Daoy (cell line): ENCODE measurements at places on chromosomes 4 and X.

- no peak for DNase-seq
Observed at GRCh38 chrX:27242581-27242980, 220.6 kb downstream of the PPP4R3C start.

DNA sequence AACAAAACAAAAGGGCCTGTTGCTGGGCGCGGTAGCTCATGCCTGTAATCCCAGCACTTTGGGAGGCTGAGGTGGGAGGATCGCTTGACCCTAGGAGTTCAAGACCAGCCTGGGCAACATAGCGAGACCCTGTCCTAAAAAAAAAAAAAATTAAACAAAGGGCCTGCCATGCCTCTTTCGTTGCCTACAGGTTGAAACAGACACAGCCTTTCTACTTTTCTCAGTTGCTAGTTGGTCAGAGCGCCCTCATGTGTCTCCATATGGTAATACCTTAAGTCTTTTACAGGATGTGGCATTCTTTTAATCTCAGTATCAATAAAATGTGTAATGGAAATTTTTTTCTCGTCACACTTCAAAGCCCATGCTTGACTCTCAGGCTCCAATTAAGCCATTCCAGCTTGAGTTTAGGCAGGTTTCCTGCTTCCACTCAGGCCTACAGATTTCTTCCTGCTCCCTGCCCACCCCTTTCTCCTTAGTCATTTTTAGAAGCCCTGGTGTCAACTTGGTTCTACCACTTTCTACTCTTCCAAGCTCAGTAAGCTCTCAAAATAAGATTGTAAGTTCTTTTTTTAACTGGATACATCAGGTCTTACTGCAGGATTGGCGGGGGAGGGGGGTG is 4.6 kb upstream of the SOWAHD start:
- peak; percentile 30 for DNase-seq

- DNase-seq, result no peak
Observed at GRCh38 chr4:118798658-118799057, 37.3 kb downstream of the SEC24D start.

- peak; percentile 70 for DNase-seq
Observed at GRCh38 chrX:68842781-68843581, 14.2 kb downstream of the EFNB1 start.

DNA sequence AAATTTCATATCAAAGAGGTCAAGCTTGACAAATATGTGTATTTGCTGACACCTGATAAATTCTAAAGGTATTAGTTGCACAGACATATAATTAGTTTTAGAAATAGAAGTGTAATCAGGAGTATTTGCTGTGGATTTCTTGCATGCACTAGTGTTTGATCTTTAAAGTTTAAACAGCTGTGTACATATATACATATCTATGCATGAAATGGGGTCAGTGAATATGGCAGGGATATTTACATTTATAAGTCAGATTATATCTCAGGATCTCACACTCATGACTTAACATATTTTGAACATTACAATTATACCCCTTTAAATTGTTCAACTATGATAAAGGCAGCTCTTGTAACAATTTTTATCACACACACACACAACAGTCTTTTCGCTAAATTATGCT is 547.4 kb upstream of the ACTRT1 start:
- DNase-seq, result no peak

GRCh38 chr4:17583941-17584340 is 6.9 kb downstream of the LAP3 start:
- no peak for DNase-seq

- DNase-seq, result no peak
Observed at GRCh38 chr4:145730026-145730425, 50.1 kb downstream of the C4orf51 start.

- DNase-seq, result no peak
Observed at GRCh38 chrX:154114652-154115051, 17.1 kb upstream of the MECP2 start.

DNA sequence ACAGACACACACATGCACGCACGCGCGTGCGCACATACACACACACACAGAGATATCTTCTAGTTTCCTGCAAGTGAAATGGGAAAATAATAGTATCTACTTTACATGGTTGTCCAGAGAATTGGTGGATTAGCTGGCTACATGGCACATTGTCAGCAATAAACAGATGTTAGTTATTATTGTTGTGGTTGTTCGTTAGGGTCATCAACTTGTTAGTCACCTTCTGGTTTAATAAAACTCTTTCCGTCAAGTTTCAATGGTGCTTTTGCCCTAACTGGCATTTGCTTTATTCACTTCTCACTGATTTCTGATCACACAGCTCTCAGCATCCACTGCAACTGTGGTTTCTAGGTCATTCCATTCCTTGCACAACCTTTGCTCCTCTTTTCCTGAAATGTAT is 25.4 kb upstream of the RASL11B start:
- DNase-seq, result no peak

GRCh38 chr4:110632506-110633357 is 9.9 kb upstream of the PITX2 start:
- DNase-seq, result no peak

- peak; percentile 7 for DNase-seq
Observed at GRCh38 chr4:94304365-94304971, 38.2 kb downstream of the HPGDS start.

- no peak for DNase-seq
Observed at GRCh38 chr4:152996111-152996571, 60.0 kb downstream of the FHDC1 start.

GRCh38 chr4:140826701-140827027 is 70.5 kb upstream of the TBC1D9 start:
- no peak for DNase-seq

DNA sequence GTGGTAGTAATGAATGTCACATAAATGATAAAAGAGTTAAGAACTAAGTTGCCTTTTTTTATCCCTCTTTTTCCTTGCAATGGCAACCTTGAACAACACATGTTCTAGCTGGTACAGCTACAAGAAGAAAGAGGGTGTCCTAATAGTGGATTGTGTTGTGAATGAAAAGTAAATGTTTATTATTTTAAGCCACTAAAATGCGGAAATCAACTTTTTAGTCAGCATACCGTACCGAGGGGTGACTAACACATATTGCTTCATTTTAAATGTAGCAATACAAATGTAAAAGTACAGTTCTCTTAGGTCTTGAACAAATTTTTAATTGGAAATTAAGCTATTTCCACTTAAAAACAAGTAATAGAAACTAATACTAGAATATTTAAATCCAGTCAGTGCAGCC is 17.7 kb upstream of the AP1AR start:
- peak; percentile 14 for DNase-seq

DNA sequence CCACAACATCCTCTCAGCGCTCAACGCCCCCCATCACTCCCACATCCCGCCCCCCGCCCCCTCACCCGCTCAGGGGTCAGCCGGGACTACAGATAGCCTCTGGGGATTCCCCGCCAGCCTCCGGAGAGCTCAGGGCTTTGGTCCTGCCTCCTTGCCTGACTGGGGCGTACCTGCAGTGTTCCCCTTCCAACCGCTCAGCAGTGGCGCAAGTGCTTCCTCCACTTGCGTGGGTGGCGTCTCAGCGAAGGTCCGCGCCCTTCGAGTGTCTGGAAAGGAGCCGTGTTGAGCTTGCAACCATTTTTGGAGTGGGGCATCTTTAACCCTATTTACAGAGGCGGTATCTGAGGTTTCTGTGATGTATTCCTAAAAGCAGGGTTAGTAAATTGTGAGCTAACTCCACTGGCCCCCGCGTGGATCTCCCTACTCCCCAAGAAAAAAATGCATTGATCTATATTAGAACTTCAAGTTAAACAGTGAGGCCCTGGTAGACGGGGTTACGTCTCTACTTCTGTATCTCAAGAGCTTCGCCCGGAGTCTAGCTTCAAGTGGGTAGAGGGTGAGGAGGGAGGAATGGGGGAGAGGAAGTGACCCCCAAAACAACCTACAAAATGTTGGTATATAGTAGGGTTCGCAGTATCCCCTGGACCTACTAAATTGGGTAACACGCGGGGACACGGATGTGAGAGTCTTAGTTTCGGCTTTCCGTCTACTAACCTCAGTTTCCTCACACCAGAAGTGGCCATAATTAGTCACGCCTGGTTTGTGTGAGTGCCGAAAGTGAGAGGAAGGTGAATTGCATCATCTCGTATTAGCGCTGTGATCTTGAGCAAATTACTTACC is 16.1 kb downstream of the NKX3-2 start:
- no peak for DNase-seq

DNA sequence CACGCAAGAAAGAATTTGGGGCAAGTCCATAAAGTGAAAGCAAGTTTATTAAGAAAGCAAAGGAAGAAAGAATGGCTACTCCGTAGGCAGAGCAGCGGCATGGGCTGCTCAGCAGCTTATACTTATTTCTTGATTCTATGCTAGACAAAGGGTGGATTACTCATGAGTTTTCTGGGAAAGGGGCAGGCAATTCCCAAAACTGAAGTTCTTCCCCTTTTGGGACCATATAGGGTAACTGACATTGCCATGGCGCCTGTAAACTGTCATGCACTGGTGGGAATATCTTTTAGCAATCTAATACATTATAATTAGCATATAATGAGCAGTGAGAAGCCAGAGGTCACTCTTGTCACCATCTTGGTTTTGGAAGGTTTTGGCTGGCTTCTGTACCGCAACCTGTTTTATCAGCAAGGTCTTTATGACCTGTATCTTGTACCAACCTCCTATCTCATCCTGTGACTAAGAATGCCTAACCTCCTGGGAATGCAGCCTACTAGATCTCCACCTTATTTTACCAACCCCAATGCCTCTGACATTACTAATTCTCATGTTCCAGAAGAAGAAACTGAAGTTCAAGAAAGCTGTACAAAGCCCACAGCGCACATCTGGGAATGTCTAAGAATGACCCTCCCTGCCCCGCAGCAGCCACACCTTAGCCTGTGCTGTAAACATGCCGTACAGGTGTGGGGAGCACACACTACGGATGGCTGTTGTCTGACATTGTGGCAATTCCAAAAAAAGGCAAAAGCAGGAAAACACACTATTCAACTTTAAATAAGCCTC is 18.6 kb downstream of the RXFP1 start:
- DNase-seq, result peak; percentile 17

DNA sequence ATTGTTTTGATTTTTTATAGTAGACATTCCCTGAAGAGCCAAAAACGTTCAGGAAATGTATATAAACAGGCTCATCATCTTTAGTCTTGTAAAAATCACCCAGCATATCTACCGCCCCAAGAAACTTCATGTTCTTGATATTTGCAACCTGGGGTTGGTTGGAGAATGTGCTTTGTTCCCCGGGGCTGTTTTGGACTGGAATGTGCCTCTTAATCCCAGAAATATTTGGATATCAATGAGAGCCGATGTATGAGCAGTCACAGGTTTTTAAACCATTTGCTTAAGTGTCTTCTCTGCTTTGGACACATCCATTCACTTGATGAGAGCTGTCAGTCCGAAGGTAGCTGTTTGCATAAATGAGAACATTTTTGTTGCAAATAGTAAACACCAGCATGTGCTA is 449.7 kb downstream of the PCDH7 start:
- DNase-seq, result no peak

DNA sequence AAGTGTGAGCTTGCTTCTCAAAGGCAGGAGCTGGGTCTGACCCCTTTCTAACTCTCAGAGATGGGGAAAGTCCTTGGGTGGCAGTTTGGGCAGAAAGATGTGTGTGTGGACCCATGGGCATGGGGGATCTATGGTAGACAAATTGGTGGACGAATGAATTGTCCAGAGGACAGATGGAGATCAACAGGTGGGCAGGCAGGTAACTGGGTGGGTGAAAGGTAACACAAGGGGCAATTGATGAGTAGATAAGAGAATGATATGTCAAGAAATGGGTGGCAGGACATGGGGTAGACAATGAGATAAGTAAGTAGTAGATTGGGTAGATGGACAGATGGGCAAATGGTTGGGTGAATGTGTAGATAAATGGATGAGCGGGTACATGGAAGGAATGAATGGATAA is 2.9 kb upstream of the KCND1 start:
- no peak for DNase-seq

GRCh38 chr4:182937268-182938204 is 20.4 kb upstream of the DCTD start:
- DNase-seq, result no peak

GRCh38 chrX:76109654-76110053 is 63.2 kb upstream of the PBDC1 start:
- no peak for DNase-seq

- DNase-seq, result no peak
Observed at GRCh38 chr4:37132351-37132974, 112.1 kb upstream of the NWD2 start.

DNA sequence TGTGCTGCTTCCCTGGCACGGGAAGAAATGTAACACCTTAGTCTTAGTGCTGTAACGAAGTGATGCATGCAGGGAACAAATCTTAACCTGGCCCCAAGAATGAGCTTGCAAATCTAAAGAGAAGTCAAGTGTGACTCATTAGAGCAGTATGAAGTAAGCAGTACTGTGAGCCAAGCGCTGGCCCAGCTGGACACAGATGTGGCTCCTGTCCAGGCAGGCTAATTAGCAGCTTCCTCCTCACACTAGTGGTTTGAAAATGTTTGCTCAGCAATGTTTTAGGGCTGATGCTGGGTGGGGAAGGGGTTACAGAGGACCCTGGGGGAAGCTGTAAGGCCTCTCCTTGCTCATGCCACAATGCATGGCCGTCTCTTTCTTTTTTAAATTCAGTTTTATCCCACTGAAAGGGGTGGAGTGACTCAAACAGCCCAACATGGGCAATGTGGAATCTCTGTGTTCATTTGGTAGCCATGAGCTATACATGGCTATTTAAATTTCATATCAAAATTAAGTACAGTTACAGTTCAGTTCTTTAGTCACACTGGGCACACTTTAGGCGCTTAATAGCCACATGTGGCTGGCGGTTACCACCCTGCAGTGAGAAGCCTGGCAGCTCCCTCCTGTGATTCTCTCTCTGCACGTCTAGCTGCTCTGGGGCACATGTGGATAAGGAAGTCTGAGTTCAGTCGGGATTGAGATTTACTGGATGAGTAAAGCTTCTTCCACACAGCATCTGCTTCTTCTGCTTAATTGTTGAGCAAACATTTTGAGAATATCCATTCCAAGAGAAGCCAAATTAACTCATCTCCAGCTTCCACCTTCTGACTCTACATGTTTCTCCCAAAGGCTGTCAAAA is 48.8 kb downstream of the MAP7D2 start:
- peak; percentile 83 for DNase-seq

- no peak for DNase-seq
Observed at GRCh38 chrX:49999087-49999486, 76.7 kb downstream of the CLCN5 start.

DNA sequence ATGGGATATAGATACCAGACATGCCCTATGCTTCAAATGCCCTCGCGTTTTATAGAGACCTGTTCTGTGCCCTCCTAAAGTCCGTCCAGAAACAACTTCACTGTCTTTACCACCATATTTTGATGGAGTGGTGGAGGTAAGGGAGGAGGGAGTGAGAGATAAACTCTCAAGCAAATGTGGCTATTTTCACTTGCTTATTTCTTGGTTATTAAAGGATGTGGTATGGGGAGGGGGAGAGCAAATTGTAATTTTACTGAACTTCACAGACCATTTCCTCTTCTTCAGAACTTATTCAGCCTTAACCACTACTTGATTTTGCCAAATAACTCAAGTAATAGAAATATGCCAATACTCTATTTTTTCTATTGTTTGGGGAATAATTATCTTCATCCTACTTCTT is 31.5 kb downstream of the GPR174 start:
- no peak for DNase-seq

- DNase-seq, result no peak
Observed at GRCh38 chr4:6423575-6423974, 48.8 kb downstream of the PPP2R2C start.
